Gastrocnemius medialis (tissue), 4 donors: ENCODE measurements at places on chromosomes 5 and 9.

GRCh38 chr5:10367579-10367978, 14.1 kb downstream of the MARCHF6 start:
- no peak for DNase-seq
- H3K36me3 ChIP-seq = no peaks in the 10 kb centered on the region
- H3K4me1 ChIP-seq = peaks cover 75% of the 10 kb centered on the region
- H3K27ac ChIP-seq = peak overlapping the region; percentile 53
- H3K27me3 ChIP-seq = no peaks in the 10 kb centered on the region
- no peak overlapping the region for H3K4me3 ChIP-seq

- H3K27ac ChIP-seq = no peak overlapping the region
- no peaks in the 10 kb centered on the region for H3K27me3 ChIP-seq
- no peaks in the 10 kb centered on the region for H3K4me1 ChIP-seq
- DNase-seq = no peak
These were observed 390.3 kb downstream of the ANXA1 start for GRCh38 chr9:73541923-73542322.

GRCh38 chr5:55533521-55534435, 986 bp downstream of the PLPP1 start:
- no peaks in the 10 kb centered on the region for H3K27me3 ChIP-seq
- peak overlapping the region; percentile 82 for H3K4me3 ChIP-seq
- DNase-seq = no peak

GRCh38 chr9:108142504-108143201, 653.1 kb upstream of the KLF4 start:
- peak; percentile 83 for DNase-seq
- peak overlapping the region; percentile 81 for H3K27ac ChIP-seq
- H3K4me1 ChIP-seq = peaks cover 30% of the 10 kb centered on the region
- no peak overlapping the region for H3K4me3 ChIP-seq
- no peaks in the 10 kb centered on the region for H3K27me3 ChIP-seq
- no peaks in the 10 kb centered on the region for H3K36me3 ChIP-seq

DNA sequence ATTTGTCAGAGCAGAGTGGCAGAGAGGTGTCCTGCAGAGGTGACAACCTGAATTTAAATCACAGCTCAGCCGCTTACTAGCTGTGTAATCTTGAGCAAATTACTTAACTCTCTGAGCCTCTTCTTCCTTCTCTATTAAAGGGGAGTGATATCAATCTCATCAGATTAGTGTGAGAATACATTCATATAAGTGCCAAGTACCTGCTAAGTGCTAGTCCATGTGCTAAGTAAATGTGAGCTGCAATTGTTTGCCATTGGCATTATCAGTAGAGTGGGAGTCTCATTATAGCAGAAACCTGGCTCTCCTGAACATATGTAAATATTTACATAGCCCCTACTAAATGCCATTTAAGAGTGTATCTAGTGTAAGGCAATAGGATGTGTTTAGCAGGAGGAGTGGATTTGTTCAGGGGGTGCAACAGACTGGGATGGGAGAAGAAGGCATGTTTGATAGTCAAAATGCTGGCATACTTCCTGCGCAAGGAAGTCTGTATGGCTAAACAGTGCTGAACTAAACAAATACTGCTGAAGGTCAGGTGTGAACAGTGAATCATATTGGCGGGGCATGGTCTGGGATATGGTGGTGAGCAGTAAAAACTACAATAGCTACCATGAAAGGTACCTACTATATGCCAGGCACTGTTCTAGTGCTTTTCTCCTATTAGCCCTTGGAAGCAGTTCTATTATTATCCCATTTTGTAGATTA, 74.5 kb downstream of the F2RL2 start:
- H3K27me3 ChIP-seq = no peaks in the 10 kb centered on the region
- H3K4me3 ChIP-seq = no peak overlapping the region
- DNase-seq = no peak
- no peaks in the 10 kb centered on the region for H3K36me3 ChIP-seq
- H3K4me1 ChIP-seq = no peaks in the 10 kb centered on the region

- H3K27ac ChIP-seq = peak overlapping the region; percentile 54
- peaks cover 42% of the 10 kb centered on the region for H3K4me1 ChIP-seq
- H3K36me3 ChIP-seq = no peaks in the 10 kb centered on the region
- no peak overlapping the region for H3K4me3 ChIP-seq
- no peaks in the 10 kb centered on the region for H3K27me3 ChIP-seq
- DNase-seq = peak; percentile 59
These were observed 43.2 kb downstream of the GARNL3 start for GRCh38 chr9:127307802-127308201.

- no peak overlapping the region for H3K27ac ChIP-seq
- no peaks in the 10 kb centered on the region for H3K27me3 ChIP-seq
- peaks cover 7% of the 10 kb centered on the region for H3K4me1 ChIP-seq
- no peaks in the 10 kb centered on the region for H3K36me3 ChIP-seq
- no peak for DNase-seq
These were observed 72.0 kb downstream of the ACTBL2 start for GRCh38 chr5:57410374-57411320.

DNA sequence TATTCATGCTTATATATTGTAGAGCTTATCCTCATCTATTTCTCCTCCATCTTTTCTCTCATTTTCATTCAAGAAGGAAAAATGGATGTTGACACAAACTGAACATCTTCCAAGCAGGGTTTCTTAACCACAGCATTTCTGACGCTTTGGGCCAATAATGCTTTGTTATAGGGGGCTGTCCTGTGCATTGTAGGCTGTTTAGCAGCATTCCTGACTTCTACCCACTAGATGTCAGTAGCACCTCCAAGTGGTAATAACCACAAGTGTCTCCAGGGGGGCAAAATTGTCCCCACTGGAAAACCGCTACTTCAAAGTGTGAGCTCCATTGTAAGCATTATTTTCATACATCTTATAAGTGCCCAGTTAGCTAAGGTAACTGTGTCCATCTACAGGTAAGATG, 2.6 kb upstream of the TXNDC8 start:
- no peak overlapping the region for H3K27ac ChIP-seq
- H3K27me3 ChIP-seq = no peaks in the 10 kb centered on the region
- no peaks in the 10 kb centered on the region for H3K4me1 ChIP-seq
- no peak for DNase-seq
- H3K4me3 ChIP-seq = no peak overlapping the region
- no peaks in the 10 kb centered on the region for H3K36me3 ChIP-seq

DNA sequence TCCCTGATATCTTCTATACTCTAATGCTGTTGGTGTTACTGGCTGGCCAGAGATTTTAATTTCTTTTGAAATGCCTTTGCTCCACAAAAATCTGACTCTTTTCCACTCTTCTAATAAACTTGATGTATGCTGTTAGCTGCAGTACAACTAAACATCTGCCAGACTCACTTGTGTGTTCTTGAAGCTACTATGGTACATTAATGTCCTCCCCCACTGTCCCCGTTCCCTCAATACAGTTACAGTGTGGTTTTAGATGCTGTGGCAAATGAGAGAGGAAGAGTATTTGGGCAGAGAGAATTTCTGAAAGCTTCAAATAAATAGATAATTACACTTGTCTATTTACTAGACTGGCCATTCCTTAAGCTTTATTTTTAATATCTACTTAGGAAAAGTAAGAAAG, 18.3 kb upstream of the ERAP1 start:
- no peak overlapping the region for H3K27ac ChIP-seq
- no peaks in the 10 kb centered on the region for H3K27me3 ChIP-seq
- no peaks in the 10 kb centered on the region for H3K36me3 ChIP-seq
- H3K4me1 ChIP-seq = no peaks in the 10 kb centered on the region
- no peak for DNase-seq
- no peak overlapping the region for H3K4me3 ChIP-seq

DNA sequence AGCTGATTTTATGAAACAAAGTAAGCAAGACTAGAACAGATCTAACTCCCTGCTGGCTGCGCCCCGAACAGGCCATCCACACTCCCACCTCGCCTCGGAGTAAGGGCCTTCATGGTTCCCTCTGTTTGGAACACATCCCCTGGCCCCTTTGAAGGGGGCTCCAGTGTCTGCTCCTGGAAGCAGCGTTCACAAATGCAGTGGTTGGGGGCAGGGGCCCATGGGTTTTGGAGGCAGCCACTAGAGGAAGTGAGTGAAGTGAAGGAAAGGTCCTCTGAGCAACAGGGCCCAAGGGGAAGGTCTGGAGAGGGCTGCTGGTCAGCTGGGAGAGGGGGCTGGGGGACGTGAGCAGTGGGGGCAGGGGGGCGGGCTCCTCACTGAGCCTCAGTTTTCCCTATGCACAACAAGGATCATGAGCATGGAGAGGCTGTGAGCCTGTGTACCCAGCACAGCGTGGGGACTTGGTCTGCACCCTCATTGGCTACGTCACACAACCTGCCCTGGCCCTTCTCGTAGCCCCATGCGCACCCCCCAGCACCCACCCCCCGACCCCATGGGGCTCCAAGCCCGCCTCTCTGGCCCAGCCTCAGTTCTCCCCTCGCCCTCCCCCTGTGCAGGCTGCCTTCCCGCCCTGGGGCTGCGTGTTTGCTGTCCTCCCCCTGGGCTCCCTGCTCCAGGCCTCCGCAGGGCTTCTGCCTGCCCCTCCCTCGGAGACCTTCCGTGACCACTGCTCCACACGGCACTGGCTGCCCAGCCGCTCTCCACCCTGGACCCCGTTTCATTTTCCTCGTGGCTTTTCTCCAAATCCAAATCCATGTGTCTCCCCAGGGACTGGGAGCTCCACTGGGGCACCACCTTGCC, 39.5 kb downstream of the RASGEF1C start:
- no peaks in the 10 kb centered on the region for H3K4me1 ChIP-seq
- no peak overlapping the region for H3K27ac ChIP-seq
- peaks cover 7% of the 10 kb centered on the region for H3K27me3 ChIP-seq
- DNase-seq = no peak
- H3K4me3 ChIP-seq = no peak overlapping the region

GRCh38 chr5:139708877-139709581, 60.9 kb downstream of the CXXC5 start:
- H3K4me1 ChIP-seq = peaks cover 8% of the 10 kb centered on the region
- DNase-seq = no peak
- H3K4me3 ChIP-seq = peak overlapping the region; percentile 53
- no peaks in the 10 kb centered on the region for H3K36me3 ChIP-seq
- peaks cover 17% of the 10 kb centered on the region for H3K27me3 ChIP-seq

- no peaks in the 10 kb centered on the region for H3K4me1 ChIP-seq
- no peaks in the 10 kb centered on the region for H3K36me3 ChIP-seq
- no peak for DNase-seq
- no peaks in the 10 kb centered on the region for H3K27me3 ChIP-seq
- no peak overlapping the region for H3K27ac ChIP-seq
- no peak overlapping the region for H3K4me3 ChIP-seq
These were observed 104.2 kb downstream of the SYK start for GRCh38 chr9:90905822-90906221.

GRCh38 chr9:128203707-128204551, 750 bp downstream of the DNM1 start:
- no peaks in the 10 kb centered on the region for H3K36me3 ChIP-seq
- peak overlapping the region; percentile 59 for H3K4me3 ChIP-seq
- DNase-seq = no peak
- H3K27ac ChIP-seq = peak overlapping the region; percentile 18

DNA sequence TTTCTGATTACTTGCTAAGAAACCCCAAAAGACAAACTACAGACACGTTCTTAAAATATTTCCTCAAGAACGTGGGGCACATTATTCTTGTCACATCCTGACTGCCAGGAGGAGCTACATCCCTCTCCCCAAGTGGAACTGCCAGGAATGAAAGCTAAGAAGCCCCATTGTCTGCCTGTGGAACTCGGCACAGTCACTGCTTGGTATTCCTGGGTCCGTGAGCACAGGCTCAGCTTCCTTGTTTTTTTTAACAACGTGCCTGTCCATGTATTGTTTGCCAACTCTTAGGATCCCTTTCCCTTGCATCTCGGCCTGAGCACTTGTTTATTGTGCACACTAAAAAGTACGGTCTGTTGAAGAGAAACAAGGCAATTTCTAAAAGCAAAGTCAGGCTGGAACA, 47.0 kb upstream of the SELENOP start:
- peak overlapping the region; percentile 63 for H3K27ac ChIP-seq
- H3K4me3 ChIP-seq = peak overlapping the region; percentile 4
- H3K36me3 ChIP-seq = no peaks in the 10 kb centered on the region
- no peaks in the 10 kb centered on the region for H3K27me3 ChIP-seq
- peak; percentile 35 for DNase-seq

DNA sequence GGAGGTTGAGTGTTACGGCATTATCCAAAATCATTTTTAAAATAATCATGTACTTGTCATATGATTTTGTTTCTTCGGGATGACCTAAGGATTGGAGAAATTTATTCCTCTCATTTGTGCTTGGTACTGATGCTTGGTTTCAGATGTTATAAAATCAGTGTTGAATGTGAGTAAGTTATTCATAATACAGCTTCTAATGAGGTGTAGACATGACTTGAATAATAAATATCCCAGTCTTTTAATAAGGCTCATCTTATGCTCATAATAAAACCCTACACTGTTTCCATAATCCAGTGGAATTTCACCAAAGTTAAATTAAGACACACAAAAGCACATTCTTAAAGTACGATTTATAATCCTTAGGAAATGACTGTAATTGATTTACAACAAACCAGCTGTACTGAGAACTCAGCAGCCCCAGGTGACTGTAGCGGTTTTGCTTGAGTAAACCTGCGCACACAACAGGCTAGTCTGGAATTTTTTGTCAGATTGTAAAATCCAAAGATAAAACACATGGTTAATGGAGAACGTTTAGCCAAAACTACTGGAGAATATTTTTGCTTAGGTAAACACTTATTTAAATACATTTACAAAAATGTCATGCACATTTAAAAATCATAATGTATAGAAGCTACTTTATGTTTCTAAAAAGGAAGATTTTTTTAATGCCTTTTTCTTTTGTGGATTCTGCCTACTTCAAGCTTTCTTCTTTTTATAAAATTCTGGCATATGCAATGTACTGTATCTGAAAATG, 609.8 kb upstream of the GRAMD2B start:
- no peak overlapping the region for H3K4me3 ChIP-seq
- H3K36me3 ChIP-seq = no peaks in the 10 kb centered on the region
- no peak overlapping the region for H3K27ac ChIP-seq
- no peak for DNase-seq
- H3K27me3 ChIP-seq = no peaks in the 10 kb centered on the region
- no peaks in the 10 kb centered on the region for H3K4me1 ChIP-seq

GRCh38 chr5:62931153-62931950, 352.7 kb downstream of the LRRC70 start:
- H3K27me3 ChIP-seq = no peaks in the 10 kb centered on the region
- H3K27ac ChIP-seq = no peak overlapping the region
- no peaks in the 10 kb centered on the region for H3K4me1 ChIP-seq
- H3K4me3 ChIP-seq = no peak overlapping the region
- no peak for DNase-seq
- H3K36me3 ChIP-seq = no peaks in the 10 kb centered on the region

- no peaks in the 10 kb centered on the region for H3K36me3 ChIP-seq
- DNase-seq = no peak
- H3K4me3 ChIP-seq = no peak overlapping the region
- H3K27me3 ChIP-seq = no peaks in the 10 kb centered on the region
- no peak overlapping the region for H3K27ac ChIP-seq
- no peaks in the 10 kb centered on the region for H3K4me1 ChIP-seq
These were observed 407.7 kb upstream of the GRAMD2B start for GRCh38 chr5:126015235-126016181.
